ENCODE measurements at places on chromosomes 1 and 21.
A peak's percentile ranks its signal among the peaks of the same experiment; 100 is the strongest.

- DNase-seq: no peak
Observed at GRCh38 chr21:14092834-14093560, 117.8 kb downstream of the LIPI start.

DNA sequence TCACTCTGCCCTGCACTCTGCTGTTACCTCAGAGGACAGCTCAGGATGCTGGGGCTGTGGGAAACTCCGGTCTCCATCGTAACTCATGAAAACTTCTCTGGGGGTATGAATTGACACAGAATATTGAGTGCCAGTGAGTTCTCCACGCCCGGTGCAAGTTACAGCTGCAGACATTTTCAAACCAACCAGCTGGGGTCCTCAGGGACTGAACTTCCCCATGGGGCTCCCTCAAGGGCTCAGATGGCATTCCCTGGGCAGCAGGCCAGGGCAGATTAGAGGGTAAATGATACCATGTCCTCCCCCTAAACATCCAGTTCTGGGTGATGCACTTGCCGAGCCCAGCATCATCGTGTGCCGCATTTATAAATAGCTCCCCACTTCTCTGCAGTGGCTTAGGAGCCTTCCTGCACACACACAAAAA lies 27.8 kb upstream of the CCSAP start:
- peak; percentile 79 for DNase-seq

- no peak for DNase-seq
Observed at GRCh38 chr21:45713613-45714012, 70.1 kb downstream of the PCBP3 start.

DNA sequence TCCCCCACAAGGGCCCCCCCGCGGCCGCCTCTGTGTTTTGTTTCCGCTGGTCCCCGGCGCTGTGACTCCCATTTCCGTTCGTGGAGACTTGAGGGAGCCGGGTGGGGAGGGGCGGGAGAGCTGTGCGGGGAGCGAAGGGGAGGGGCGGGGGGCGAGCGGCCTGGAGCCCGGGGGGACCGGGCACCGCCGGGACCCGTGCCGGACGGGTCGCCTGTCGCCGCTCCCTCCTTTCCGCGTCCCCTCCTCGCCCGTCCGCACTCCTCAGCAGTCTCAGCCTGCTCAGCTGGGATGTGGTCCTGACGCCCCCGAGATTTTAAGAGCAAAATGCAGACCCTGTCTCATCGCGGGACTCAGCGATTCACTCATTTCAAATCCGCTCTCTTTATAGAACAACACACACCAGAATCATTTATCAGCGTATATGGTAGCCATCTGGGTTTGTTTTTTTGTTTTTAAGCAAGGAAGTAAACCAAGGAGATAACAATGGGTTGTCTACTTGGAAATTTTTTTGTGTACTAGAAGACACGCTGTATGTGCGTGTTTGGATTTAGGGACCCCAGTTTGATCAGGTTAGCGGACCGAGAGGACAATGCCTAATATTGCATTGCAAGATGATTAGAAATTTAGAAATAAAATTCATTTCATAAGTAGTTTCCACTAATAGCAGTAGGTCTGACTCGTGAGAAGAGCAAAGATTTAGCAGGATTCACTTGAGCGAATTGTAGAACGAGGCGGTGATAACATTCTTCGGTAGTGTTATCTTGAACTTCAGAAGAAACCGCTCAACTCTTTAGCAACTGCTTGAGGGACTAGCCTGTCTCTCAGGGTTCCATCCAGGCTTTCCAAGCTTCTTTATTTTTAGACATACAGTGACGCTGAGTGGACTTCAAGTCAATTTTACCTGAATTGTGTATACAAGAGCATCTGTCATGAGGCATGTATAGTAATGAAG lies 1.1 kb downstream of the GABPA start:
- peak; percentile 3 for DNase-seq
